Effector memory CD4-positive, alpha-beta T cell (primary cell): ENCODE measurements at places on chromosomes 3 and 15.

GRCh38 chr3:50580683-50581458 is 11.5 kb downstream of the HEMK1 start:
- H3K27me3 ChIP-seq = no peaks in the 10 kb centered on the region
- H3K4me3 ChIP-seq = peak overlapping the region; percentile 1
- H3K27ac ChIP-seq = no peak overlapping the region
- DNase-seq = no peak

GRCh38 chr15:65331811-65332210 is 27.3 kb downstream of the RNU5B-1 start:
- no peak overlapping the region for H3K27ac ChIP-seq
- H3K4me3 ChIP-seq = no peak overlapping the region
- no peaks in the 10 kb centered on the region for H3K27me3 ChIP-seq
- no peaks in the 10 kb centered on the region for H3K36me3 ChIP-seq
- H3K4me1 ChIP-seq = no peaks in the 10 kb centered on the region

- DNase-seq = no peak
- no peak overlapping the region for H3K27ac ChIP-seq
- no peak overlapping the region for H3K4me3 ChIP-seq
- no peaks in the 10 kb centered on the region for H3K4me1 ChIP-seq
- H3K27me3 ChIP-seq = no peaks in the 10 kb centered on the region
These were observed 22.2 kb upstream of the RHO start for GRCh38 chr3:129506231-129506742.

DNA sequence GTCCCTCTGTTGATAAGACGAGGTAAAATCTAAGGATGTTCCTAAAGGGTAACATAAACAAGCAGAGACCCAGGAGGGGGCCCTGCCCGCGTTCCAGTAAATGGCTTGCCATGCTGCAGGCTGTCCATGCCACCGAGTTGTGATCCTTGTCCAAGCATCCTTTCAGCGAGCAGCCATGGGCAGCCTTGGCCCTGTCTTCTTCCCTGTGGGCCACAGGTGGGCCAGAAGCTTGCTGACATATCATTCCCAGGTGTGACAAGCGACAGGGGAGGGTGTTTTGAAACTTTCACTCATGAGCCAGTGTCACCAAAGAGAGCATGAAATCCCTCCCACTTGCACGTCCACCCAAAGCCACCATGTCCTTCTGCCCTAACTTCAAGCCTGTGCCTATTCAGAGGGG is 53.7 kb downstream of the PCSK6 start:
- H3K36me3 ChIP-seq = no peaks in the 10 kb centered on the region
- no peaks in the 10 kb centered on the region for H3K27me3 ChIP-seq
- DNase-seq = no peak
- no peak overlapping the region for H3K27ac ChIP-seq

DNA sequence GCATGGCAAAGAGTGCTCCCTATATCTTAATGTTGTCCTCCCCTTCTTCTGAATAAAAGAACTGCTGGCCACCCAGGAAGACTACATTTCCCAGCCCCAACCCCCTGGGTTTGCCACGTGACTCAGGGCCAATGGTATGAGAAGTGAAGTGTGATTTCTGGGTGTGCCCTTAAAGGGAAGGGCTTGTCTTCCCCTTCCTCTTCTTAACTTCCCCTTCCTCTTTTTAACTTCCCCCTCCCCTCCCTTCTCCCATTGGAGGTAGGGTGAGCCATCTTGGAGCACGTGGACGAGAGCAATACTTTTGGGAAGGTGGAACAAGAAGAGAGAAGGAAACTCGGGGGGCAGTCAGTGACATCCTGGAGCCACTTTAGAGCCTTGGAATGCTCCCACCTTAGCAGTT is 6.8 kb upstream of the KBTBD12 start:
- peaks cover 5% of the 10 kb centered on the region for H3K27me3 ChIP-seq
- no peak for DNase-seq

GRCh38 chr15:69359722-69360121 is 54.4 kb upstream of the KIF23 start:
- H3K27ac ChIP-seq = no peak overlapping the region
- H3K36me3 ChIP-seq = no peaks in the 10 kb centered on the region
- H3K4me1 ChIP-seq = no peaks in the 10 kb centered on the region
- H3K4me3 ChIP-seq = no peak overlapping the region

- no peak for DNase-seq
- H3K36me3 ChIP-seq = no peaks in the 10 kb centered on the region
- no peaks in the 10 kb centered on the region for H3K27me3 ChIP-seq
These were observed 172.7 kb upstream of the LMCD1 start for GRCh38 chr3:8328967-8329366.

DNA sequence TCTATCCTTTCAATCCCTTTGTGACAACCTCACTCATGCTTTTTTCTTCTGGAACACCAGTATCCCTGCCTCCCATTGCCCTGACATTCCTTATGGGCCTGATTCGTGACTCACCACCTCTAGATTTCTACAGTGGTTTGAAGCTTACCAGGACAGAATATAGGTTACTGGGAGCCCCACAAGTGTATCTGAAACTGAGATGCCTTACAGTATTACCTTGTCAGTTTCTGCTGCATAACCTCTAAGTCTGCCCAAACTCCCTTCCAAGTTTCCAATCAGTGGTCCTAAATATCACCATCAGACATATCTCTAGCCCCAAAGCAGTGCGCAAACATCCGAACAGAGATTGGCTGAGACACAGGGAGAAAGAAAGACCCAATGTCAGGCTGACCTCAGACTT is 5.6 kb downstream of the CPB1 start:
- no peaks in the 10 kb centered on the region for H3K36me3 ChIP-seq
- no peaks in the 10 kb centered on the region for H3K4me1 ChIP-seq
- DNase-seq = no peak
- H3K4me3 ChIP-seq = no peak overlapping the region
- no peaks in the 10 kb centered on the region for H3K27me3 ChIP-seq
- H3K27ac ChIP-seq = no peak overlapping the region

- no peak overlapping the region for H3K27ac ChIP-seq
- DNase-seq = no peak
- H3K27me3 ChIP-seq = no peaks in the 10 kb centered on the region
- H3K36me3 ChIP-seq = no peaks in the 10 kb centered on the region
These were observed 150.7 kb downstream of the CADPS start for GRCh38 chr3:62724503-62724902.

- H3K27me3 ChIP-seq = no peaks in the 10 kb centered on the region
- H3K4me1 ChIP-seq = no peaks in the 10 kb centered on the region
- H3K27ac ChIP-seq = no peak overlapping the region
- H3K36me3 ChIP-seq = peaks cover 30% of the 10 kb centered on the region
- no peak for DNase-seq
These were observed 20.5 kb downstream of the SLC35A5 start for GRCh38 chr3:112582244-112582874.

DNA sequence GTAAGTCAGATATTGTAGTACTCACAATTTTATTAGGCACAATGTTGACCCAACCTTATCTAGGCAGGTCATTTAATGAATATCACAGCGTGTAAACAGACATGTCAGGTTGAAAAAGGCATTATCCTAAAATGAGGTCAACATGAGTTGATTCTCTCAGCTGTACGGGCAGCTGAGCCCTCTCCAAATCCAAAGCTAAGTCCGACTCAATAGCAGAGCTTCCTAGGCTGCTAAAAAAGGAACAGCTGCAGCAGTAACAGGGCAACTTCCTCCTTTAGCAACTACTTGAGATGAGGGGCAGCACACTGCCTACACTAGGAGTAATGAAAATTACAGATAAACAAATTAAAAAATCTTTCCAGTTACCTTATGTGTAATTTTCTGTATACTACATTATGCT is 189.2 kb downstream of the CADM2 start:
- no peaks in the 10 kb centered on the region for H3K4me1 ChIP-seq
- H3K36me3 ChIP-seq = no peaks in the 10 kb centered on the region
- H3K4me3 ChIP-seq = no peak overlapping the region
- DNase-seq = no peak

DNA sequence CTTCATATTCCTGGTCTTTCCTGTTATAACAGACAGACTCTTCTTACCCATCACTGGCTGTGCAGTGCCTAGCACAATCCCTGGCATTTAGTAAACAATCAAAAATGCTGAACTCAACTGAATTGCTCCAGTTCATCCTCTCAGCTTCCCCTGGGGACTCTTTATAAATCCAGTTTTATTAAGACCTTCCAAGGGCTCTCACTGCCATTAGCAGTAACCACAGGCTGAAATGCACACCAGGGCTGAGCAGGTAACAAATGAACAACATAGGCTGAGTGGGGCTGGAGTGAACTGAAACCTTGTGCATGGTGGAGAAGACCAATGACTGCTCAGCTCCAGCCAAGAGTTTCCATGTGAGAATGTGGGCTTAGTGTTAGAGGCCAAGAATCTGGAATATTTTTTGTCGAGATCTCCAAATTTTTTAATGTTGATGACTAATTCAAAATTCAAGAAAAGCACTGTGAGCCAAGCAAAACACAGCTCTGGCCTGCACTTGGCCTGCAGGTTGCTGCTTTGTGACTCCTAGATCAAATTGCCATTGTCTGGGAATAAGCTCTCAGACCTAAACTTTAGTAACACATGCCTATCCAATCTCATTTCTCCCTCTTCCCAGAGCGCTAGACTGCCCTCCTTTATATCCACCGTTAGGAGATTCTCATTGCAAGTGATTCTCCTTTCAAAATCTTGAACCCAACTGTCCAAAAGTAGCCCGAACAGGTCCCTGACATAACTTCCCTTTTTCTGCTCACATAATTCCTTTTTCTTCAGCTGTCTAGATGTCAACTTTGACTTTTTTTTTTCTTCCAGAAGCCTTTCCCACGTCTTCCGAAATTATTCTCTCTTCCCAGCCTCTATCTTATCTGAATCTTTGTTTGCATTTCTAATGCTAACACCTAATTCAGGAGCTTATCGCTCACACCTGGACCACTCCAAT is 7.4 kb downstream of the SQOR start:
- no peak overlapping the region for H3K27ac ChIP-seq
- peaks cover 20% of the 10 kb centered on the region for H3K4me1 ChIP-seq
- no peak for DNase-seq

- H3K4me1 ChIP-seq = no peaks in the 10 kb centered on the region
- H3K27ac ChIP-seq = no peak overlapping the region
- H3K36me3 ChIP-seq = no peaks in the 10 kb centered on the region
- DNase-seq = no peak
These were observed 46.5 kb downstream of the CD86 start for GRCh38 chr3:122101646-122102045.
